Hematopoietic multipotent progenitor cell treated with erythropoietin and hydrocortisone succinate and interleukin-3 and kit ligand, for 4 days (in vitro differentiated cells): ENCODE measurements at places on chromosomes 4 and X.
A peak's percentile ranks its signal among the peaks of the same experiment; 100 is the strongest.

- peak; percentile 40 for DNase-seq
Observed at GRCh38 chr4:151012820-151013219, 2.3 kb downstream of the LRBA start.

DNA sequence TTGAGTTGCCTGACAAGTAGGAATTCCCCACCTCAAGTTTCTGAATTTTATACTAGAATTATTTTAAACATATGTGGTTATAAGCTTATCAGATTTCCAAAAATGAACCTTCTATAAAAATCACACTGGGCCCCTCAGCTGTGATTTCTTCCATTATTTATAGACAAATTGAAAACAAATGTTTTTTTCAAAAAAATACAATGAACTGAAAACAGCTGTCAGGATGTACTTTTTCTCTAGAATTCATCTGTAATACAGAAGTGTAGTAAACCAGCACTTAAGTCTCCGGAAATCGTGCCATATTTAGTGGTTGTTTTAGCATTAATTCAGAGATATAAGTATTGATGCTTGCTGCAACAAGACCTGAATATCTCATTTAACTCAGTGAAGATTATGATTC is 74.0 kb downstream of the SPRY1 start:
- no peak for DNase-seq

DNA sequence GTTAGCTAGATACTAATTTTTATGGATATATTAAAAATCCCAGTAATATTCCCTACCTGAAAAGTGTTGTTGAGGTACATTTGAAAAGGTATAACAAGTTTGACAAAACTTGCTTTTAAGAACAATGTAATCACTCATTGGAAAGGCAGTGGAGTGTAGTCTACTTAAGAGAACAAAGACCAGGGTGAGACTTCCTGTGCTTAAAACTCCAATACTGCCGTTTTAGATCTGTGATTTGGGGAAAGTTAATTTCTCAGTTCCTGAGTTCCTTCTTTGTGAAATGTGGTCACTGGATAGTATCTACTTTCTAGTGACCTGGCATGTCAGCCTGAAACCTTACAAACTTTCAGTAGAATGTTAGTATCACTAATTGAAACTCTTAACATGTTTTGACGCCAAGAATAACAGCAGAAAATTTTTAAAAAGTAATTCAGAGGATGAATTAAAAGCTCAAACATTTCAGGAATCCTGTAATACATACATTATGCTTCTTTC is 56.8 kb downstream of the PCDH7 start:
- DNase-seq, result no peak

DNA sequence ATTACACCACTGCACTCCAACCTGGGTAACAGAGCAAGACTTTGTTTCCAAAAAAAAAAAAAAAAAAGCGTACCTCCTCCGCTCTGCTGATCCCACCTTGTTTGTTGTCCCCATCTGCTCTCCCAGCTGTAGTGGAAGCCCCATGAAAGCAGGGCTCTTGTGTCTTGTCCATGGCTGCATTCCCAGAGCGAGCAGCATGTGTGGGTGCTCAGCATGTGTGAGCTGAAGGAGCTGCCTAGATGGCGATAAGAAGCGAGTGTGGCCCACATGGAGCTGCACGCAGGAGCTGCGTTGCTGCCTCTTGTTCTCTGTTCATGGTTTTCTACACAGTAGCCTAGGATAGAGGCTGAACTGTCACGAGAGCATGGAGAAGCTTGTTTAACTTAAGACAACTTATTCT is 12.4 kb downstream of the NSD2 start:
- no peak for DNase-seq

DNA sequence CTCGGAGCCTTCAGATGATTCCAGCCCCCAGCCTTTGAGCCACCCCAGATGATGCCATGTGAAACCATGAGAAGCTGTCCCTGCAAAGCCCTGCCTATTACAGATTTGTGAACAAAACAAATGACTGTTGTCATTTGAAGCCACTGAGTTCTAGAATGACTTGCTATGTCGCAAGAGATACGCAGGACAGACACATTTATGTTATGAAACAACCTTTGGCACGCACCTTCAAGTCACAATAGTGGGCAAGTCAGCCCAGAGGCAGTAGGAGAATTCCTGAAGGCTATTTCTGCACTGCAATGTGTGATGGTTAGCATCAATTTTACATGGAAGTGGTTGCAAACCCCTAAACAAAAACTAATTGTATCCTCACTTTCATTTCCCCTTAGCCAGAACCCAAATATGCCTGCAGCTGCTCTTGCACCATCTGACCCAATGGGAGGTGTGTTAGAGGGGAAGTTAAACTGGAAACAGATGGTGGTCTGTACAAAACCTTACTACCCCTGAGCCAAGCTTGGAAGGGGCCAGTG is 174.4 kb upstream of the ATP6AP2 start:
- peak; percentile 63 for DNase-seq
